ENCODE measurements at places on chromosomes 1 and 21.
A peak's percentile ranks its signal among the peaks of the same experiment; 100 is the strongest.

GRCh38 chr1:25460020-25460419, 29.3 kb downstream of the MACO1 start:
- no peak for DNase-seq

GRCh38 chr1:121522061-121522759, 337.4 kb downstream of the SRGAP2C start:
- no peak for DNase-seq

- DNase-seq, result no peak
Measured at GRCh38 chr1:118101999-118102398, 83.0 kb downstream of the SPAG17 start.

- no peak for DNase-seq
Measured at GRCh38 chr1:28646040-28646439, 2.4 kb upstream of the RNU11 start.

DNA sequence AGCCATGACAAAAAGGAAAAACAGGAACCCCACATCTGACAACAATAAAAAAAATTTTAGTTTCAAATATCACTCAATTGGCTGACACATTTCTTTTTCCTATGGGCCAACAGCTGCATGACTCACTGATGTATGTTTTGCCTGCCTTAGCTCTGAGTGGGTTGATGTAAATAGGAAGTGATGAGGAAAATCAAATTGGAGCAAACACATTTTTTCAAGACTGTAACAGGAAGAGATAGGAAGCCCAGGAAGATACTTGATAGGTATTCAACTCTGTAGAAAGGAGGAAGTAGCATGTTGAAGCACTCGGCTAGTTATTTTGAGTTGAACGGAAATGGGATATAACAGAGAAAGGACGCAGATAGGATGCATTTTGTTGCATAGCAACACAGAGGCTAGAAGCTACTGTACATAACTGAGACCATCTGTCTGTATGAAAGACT, 168.0 kb upstream of the NR5A2 start:
- peak; percentile 11 for DNase-seq

GRCh38 chr1:59730302-59730701, 84.4 kb upstream of the HOOK1 start:
- peak; percentile 64 for DNase-seq

DNA sequence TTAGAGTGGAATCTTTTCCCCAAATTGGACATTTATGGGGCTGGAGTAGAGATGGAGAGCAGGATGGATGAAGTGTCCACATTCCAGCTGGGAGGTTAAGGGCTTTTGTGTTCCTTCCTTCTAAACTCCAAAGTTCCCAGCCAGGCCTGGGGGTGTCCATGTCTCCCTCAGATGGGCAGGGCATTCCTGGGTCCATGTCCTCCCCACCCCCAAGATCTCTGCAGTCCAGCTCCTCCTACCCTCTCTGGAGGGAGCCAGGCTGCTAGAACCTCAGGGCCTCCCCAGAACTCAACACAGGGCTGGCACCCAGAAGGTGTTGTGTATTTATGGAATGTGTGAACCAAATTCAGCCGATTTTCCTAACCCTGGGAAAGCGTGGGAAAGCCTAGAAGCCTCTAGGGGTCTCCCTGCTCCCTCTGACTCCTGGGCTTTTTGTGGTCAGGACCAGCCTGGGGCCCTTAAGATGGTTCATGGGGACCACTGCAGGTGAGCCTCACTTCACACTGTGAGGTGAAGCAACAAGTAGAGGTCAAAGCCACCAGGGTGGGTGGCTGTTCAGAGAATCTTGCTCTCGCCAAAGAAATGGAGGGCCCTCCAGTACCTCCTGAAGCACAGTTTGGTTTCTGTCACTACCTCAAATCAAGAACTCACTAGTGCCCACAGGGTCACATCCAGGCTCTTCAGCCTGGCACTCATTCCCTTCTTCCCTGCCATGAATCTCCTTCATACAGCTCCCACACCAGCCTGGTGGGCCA, 54.8 kb downstream of the GLIS1 start:
- DNase-seq, result no peak

DNA sequence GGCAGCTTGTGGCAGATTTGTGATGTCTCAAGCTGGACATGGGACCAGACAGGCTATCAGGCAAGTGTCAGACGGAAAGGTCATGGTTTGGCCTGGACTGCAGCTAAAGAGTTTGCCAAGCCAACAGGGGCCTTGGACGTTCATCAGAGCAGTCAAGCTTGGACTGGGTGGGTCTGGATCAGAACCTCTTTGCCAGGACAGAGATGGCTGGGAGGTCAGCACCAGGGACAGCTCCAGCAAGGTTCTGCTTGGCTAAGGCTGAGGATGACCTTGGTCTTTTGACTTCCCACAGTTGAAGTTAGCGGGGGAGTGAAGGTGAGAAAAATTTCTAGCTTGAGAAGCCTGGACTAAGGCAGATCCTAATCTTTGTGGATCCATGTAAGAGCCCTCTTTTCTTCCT, 68.1 kb downstream of the GRIK3 start:
- DNase-seq, result peak; percentile 9

- DNase-seq, result no peak
Measured at GRCh38 chr1:5388622-5389021, 603.6 kb downstream of the NPHP4 start.

DNA sequence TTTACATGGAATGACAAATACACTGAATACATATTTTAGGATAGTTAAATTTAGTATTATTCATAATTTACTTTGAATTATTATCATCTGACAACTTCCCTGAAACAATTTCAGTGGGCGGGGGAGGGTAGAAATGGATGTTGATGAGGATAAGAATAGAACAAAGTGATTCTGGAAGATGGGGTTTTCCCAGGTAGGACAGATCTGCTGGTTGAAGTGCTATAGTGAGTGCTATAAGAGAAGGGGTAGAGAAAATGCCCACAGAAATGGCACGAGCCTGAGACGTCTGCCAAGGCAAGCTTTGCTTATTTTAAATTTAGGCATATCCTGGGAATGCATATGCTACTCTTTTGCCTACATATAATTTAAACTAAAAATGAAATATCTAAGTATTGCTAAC, 3.2 kb downstream of the CFH start:
- DNase-seq, result no peak

DNA sequence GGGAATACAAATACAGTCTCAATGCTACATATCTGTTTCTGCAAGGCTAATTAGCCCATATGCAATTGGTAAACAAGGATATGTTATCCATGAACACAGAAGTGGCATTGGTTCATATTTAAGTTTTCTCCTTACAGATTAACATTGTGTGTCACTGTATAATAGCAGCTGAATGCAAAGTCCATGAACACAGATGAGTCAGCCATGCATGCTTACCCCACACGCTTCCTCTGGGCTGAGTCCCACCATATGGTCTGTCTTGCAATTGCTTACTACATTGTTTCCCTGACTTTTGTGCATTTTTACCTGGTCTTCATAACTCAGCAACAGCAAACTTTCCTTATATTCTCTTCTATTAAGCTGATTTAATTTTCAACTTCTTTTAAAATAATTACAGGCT, 41.5 kb upstream of the TSNAX start:
- DNase-seq, result peak; percentile 27

- peak; percentile 79 for DNase-seq
Measured at GRCh38 chr1:241934201-241934848, 23.2 kb upstream of the BECN2 start.

DNA sequence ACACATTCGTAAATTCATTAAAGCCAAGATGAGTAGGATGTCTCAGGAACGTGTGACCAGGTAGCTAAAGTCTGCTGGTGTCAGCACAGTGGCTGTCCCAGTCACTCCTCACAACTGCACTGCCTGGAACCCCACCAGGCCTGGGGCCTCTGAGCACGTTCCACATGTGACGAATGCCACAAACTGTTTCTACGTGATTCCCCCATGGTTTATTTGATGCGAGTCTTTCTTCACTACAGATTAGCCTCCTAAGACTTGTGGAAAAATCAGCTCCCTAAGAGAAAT, 33.2 kb downstream of the PRDM15 start:
- no peak for DNase-seq

GRCh38 chr1:41240781-41241353, 1.2 kb downstream of the SCMH1 start:
- no peak for DNase-seq

DNA sequence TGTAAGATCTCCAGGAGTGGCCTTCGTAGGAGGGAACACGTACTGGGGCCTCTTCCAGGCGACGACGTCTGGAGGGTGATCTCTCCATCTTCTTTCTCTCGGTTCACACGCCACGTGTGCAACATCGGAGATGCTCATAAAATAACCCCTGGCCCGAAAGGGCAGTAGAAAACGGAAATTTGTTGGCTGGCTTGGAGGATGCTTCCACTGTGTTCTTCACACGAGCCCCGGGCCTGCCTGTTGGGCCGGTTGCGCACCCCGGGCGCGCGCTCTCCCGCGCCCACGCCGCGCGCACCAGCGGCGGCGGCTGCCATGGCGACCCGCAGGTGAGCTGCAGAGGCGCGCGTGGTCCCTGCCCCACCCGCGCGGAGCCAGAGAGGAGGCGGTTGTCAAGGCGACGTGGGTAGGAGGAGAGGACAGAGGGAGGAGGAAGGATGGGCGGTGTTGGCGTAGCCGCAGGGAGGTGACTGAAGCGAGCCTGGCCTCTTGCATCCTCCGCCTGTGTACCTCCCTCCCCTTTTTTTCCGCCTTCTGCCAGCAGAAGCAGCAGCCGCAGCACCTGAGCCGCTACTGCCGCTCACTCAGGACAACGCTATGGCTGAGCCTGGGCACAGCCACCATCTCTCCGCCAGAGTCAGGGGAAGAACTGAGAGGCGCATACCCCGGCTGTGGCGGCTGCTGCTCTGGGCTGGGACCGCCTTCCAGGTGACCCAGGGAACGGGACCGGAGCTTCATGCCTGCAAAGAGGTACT, at the start of gene ELAPOR1:
ELAPOR1 (plus strand) TSS at position 526 of the 752 bp plus-strand sequence; CDS start at position 595, 69 bp downstream.
- no peak for DNase-seq

- no peak for DNase-seq
Measured at GRCh38 chr1:228666686-228667623, 68.3 kb upstream of the RHOU start.

DNA sequence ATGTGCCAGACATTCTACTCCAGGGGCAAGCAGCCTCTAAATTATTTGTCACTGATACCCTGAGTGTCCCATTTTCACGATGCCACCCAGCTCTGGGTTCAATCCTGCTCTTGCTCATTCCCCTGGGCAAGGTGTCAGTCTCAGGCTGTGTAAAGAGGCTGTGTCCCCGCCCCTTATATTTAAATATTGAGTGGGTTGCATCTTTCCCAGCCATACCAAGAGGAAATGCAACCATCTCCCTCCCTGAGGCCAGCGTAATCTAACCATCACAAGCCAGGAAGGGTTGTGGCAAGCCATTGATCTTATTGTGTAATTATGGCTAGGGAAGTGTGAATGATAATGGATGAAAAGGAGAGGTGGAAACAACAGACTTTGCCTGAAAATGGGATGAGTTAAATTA, 54.7 kb upstream of the CLDN14 start:
- no peak for DNase-seq

GRCh38 chr1:16073490-16074119, at the start of gene FAM131C:
Gene FAM131C, minus strand, starts transcription at chr1:16073651. Its CDS starts 209 bp downstream, at chr1:16073442.
- peak; percentile 76 for DNase-seq

DNA sequence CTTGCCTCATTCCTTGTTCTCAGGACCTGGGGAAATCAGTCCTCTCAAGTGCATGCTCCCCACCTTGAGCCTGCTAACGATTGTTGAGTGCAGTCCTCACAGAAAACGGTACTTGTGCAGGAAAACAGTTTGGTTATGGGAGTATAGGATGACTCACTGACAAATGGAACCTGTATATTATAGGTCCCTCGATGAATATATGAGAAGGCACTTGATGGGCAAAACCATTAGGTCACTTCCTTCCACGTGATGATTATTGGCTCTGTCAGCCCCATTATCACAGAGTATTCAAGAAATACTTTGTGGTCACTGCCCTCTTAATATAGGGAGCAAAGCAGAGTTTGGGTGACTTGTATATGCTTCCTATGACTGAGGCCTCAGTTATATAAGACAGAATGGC, 6.2 kb downstream of the CCDC17 start:
- DNase-seq, result no peak

DNA sequence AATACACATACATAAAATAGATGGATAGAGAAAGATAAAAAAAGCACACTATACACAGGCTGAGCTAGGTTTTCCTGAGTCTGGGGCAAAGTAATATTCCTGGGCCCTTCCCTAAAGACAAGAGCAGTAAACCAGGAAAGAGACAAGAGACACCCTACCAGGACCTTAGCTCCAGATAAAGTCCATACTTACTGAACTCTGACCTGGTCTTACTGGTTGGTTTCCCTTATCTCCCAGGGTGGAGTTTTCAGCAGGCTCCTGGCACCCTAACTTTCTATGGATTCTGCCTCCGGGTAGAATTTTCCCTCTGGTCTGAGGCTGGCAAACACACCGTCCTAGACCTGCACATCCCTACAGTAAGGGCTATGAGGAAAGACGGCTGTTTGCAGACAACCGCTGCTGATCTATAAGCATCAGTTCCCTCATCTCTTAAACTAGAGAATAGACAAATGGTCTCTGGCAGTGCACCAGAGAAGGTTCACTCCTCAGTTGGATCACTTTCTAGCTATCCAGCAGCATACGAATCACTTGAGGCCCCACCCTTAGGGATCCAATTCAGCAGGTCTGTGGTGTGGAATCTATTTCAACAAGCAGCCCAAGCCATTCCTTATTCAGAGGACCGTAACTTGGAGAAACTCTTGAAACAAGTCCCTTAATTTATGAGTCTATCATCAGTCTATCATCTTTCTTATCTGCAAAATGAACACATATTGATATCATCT, 52.0 kb downstream of the ARHGEF11 start:
- DNase-seq, result peak; percentile 25

- DNase-seq, result no peak
Measured at GRCh38 chr1:76865696-76866286, 1.5 kb upstream of the ST6GALNAC5 start.

DNA sequence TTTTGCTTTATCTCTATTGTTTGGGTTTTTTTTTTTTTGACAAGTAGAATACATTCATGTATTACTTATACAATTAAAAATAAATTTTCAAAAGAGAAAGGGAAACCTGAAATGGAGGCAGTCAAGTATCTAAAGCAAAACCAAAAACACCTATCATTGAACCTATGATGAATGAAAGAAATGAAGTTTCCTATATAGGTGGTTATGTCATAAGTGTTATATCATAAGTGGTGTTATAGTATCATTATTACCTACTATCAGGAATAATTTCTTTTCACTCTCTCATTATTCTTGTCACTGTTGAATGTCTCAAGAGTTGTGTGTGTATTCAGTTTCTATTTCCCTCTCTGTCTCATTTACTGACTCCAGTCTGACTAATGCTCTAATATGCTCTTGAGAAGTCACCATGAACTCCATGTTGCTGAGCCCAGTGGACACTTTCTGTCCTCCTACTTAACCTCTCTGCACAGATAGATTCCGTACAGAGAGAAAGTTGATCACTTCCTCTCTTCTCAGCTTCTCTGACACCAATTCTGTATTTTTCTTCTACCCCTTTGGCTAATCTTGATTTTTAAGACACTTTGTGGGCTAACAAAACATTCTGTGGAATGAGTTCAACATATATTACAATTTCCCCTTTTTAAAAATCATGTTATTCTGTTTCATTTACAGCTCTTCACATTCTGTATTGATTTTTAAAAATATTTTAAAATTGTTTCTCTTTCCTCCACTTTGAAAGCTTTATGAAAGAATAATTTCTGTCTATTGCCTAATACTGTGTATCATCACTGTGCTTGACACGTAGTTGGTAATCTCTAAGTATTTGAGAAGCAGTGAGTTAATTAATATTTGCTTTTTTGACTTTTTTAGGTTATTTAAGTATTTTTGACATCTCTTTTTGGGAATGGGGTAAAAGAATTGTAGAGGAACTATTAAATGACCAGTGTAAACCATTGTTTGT, 50.1 kb downstream of the RASAL2 start:
- DNase-seq, result no peak

All from AG08395 (cell line).